ENCODE measurements at places on chromosomes 1 and 21. TPM values are rescaled to one million over a fixed set of nuclear protein-coding genes. Genes with fewer than 3 reads are reported as not detected.

DNA sequence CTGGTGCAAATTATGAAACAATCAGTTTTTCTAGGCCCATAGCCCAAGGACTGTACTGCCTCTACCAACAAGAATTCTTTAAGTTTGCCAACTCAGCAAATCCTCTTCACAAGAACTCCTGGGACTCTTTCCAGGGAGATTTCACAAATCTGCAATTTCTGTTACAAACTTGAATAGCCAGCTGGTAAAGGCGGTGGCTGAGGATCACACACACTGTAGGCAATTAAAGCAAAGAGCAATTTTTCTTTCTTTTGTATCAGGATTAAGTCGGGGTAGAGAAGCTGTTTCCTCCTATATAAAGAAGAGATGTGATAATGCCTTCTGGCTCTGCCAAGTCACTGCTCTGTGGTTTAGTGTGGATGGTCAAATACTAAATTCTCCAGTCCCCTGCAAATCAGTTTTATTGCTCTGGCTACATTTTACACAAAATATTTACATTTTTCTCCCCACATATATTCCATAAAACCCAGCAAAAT lies 1.7 kb downstream of the ALDH9A1 start:
- no peaks in the 10 kb centered on the region for H3K27me3 ChIP-seq
- H3K4me1 ChIP-seq, result peaks cover 21% of the 10 kb centered on the region
- H3K36me3 ChIP-seq, result no peaks in the 10 kb centered on the region

CREB3L4 gene
- total RNA-seq, result 12.2 TPM

ZNF648 gene
- not detected for total RNA-seq

DNA sequence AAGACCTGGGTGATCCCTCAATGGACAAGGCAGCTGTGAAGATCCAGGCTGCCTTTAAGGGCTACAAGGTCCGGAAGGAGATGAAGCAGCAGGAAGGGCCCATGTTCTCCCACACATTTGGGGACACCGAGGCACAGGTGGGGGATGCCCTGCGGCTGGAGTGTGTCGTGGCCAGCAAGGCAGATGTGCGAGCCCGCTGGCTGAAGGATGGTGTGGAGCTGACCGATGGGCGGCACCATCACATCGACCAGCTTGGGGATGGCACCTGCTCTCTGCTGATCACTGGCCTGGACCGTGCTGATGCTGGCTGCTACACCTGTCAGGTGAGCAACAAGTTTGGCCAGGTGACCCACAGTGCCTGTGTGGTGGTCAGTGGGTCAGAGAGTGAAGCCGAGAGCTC lies 85.2 kb downstream of the TRIM11 start:
- H3K27me3 ChIP-seq, result no peaks in the 10 kb centered on the region
- H3K36me3 ChIP-seq, result peaks cover 58% of the 10 kb centered on the region
- H3K4me3 ChIP-seq, result no peak overlapping the region
- H3K4me1 ChIP-seq, result no peaks in the 10 kb centered on the region

- no peaks in the 10 kb centered on the region for H3K36me3 ChIP-seq
- no peaks in the 10 kb centered on the region for H3K4me1 ChIP-seq
- no peak for DNase-seq
- H3K4me3 ChIP-seq, result no peak overlapping the region
Observed at GRCh38 chr1:96060621-96061020, 661.0 kb upstream of the PTBP2 start.

DNA sequence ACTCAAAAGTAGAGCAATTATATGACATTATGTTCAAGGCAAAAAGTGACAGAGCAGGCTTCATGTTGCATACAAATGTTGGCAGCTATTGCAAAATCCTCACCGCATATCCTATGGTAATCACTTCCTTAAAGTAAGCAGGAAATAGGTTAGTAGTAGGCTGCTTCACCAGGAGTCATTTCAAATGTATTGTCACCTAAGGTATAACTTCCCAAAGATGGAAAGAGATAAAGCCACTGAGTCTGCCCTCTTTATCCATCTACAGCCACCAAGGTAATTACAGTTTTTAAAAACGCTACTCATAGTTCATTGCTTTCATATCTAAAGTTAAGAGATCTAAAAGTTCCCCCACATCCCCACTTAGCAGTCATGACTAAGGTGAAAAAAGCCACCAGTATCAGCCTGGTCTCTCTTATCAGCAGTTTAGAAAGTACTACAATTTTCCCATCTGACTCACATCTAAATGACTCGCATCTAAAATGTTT lies 31.6 kb upstream of the UBE2U start:
- no peak for DNase-seq
- peaks cover 18% of the 10 kb centered on the region for H3K4me1 ChIP-seq
- no peak overlapping the region for H3K27ac ChIP-seq
- no peak overlapping the region for H3K4me3 ChIP-seq

DNA sequence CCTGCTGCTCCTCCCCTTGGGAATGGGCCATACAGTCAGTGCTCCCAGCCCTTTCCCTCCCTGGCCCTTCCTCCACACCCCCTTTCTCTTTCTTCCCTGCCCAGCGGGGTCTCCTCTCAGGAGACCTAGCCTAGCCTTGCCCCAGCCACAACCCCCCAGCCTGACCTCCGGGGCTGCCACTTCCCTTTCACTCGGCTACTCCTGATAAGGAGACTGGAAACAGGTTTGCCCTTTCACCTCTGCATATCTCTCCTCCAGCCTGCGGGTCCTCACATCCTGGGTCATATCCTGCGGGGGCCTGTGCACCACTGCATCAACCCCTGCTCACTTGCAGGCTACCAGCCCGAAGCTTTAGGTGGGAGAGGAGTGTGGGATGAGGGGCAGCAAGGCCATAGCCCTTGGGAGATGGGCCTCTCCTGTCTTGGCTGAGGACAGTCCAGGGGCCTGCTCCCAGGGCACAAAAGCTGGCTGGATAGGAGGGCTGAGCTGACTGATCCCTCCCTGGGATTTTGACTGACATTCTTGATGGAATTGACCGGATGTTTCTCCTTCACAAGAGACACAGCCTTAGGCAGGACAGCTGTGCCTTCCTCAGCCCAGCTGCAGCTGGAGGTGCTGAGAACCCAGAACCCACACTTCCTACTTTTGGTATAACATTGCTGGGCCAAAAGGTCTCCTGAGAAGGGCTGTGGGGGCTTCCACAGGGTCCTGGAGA lies 19.2 kb upstream of the ALX3 start:
- H3K36me3 ChIP-seq, result no peaks in the 10 kb centered on the region
- H3K4me3 ChIP-seq, result no peak overlapping the region
- DNase-seq, result no peak

BRDT gene
- total RNA-seq, result not detected

VWA1 gene
- total RNA-seq, result 58.7 TPM

Measured in lower lobe of right lung (tissue), 2 donors.